ENCODE measurements at places on chromosomes 16 and 17. TPM values are rescaled to one million over a fixed set of nuclear protein-coding genes. Genes with fewer than 3 reads are reported as not detected.

The HSBP1 gene
- total RNA-seq = 156 TPM

DNA sequence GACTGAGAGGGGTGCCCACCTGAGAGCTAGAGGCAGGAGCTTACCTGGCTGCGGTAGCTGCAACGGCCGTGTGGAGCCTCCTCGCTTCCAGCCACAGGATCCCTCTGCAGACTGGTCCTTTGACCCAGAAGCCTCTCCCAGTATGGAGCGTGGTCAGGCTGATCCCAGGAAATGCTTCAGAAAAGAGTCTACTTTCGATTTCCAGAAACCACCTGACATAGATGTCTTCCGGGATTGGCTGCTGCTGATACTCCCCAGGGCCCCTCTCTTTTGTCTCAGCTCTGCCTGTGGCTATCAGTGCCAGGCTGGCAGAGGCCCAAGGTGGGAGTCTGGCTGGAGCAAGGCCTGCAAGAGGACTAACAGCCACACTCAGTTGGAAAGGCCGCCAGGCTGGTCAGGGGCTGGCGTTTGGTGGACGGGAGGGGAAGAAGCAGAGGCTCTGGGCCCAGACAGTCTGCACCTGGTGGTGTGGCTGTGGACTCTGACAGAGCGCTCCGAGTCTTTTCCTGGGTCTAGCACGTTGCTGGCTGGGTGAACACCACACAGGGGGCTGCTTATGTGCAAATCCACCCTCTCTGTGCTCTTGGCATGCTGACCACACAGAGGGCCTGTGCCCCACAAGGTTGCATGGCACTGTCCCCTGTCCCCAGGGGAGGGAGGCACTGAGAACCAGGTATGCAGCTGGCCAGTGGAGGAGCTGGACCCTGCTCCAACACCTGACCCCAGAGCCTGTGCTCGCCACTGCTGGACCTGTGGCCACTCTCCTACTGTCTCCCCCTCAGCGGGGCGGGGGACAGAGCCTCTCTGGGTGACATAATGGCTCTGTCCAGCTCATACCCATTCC lies at the start of gene LGALS3BP:
Gene LGALS3BP, minus strand, starts transcription at position 144 of the 844 bp plus-strand sequence. CDS start 2,732 bp downstream, outside the sequence.
- DNase-seq = no peak

The HS3ST3B1 gene
- total RNA-seq = 13.0 TPM

The ACAP1 gene
- 7.4 TPM for total RNA-seq

GRCh38 chr17:67245073-67245693 lies at the start of gene HELZ:
TSS of gene HELZ (minus strand) at chr17:67245196. CDS start at chr17:67218804, 26,392 bp downstream.
- DNase-seq = peak; percentile 87

- no peak for DNase-seq
Measured at GRCh38 chr17:50686494-50687199, 21.1 kb downstream of the ANKRD40 start.

DNA sequence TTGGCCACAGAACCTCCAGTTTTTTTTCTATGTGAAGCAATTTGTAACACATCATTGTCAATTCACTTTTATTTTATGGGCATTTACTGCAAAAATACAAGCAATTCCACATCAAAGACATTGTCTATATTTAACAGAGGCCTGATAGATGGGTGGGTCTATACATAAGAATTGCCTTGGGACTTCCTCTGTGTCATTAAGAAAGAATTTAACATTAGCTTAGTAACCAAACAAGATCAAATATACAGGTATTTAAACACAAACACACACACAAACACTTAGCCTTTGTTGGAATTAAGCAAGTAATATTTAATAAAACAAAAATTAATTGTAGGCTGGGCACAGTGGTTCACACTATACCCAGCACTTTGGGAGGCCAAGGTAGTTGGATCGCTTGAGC lies 4.3 kb upstream of the PITPNC1 start:
- no peak for DNase-seq

The CLDN6 gene
- 0.75 TPM for total RNA-seq

The CX3CL1 gene
- 0.16 TPM for total RNA-seq

The SMIM22 gene
- total RNA-seq = not detected

The NDUFB10 gene
- total RNA-seq = 265 TPM

- no peak for DNase-seq
Measured at GRCh38 chr17:51152766-51153209, 571 bp upstream of the NME1 start.

The BRCA1 gene
- total RNA-seq = 60.2 TPM

Data from K562 (cell line).